Stimulated activated CD8-positive, alpha-beta memory T cell treated with anti-CD3 and anti-CD28 coated beads, Interleukin-4, amount 100 ng/mL, for 1 hour (primary cell): ENCODE measurements at places on chromosomes 2 and 18.

GRCh38 chr2:151730262-151730975 is 3.9 kb downstream of the NEB start:
- no peak for DNase-seq

DNA sequence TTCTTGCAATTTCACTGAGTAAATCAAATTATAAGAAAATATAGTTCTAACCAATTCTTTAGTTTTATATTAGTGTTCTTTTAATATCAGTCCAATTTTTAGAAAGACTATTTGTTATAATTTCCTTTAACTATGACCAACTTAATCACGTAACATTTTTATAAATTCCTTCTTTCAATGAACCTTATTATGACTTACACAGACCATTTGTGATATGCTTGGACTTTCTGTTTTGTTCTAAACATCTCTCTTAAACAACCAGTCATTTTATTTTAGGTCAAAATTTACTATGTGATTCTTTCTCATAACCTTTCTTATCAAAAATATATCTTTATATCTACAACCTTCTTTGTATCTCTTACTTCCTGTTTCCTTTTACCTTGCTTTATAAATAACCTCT is 39.5 kb upstream of the DYNAP start:
- DNase-seq: no peak

GRCh38 chr2:234245945-234246344 is 195.4 kb downstream of the SPP2 start:
- no peak for DNase-seq

DNA sequence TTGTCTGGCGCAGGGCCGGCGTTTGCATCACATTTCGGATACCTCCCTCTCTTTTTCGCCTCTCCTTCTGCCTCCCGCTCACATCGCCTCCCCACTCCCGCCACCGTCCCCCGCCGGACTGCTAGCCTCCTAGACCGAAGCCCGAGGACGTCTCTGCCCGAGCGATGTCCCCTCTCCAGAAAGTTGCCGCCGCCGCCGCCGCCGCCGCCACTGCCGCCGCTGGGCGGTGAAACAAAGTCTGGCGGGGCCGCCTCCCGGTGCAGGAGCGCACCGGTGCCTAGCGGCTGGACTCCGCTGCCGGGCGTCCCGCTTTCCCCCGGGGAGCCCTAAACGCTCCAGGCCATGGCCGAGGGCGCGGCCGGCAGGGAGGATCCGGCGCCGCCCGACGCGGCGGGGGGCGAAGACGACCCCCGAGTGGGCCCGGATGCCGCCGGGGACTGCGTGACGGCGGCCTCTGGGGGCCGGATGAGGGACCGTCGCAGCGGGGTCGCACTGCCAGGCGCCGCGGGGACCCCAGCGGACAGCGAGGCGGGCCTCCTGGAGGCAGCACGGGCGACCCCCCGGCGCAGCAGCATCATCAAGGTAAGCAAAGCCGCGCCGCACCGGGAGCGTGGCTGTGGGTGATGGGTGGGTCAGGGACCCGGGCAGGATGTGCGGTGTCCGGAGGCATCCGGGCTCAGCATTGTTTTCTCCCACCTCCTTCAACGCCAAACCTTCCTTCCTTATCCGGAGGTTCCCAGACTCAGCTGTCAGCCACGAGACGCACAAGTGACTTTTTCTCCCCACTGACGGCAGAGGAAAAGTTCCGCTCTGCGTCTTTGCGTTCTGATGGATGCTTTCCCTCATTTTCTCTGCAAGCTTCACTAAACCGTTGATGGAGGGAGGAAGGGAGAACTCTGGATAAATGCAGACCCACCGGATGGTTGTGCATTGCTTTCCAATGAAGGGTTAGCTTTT is 643 bp downstream of the PLCL1 start:
- no peak for DNase-seq

GRCh38 chr2:99957332-99958133 is 184.9 kb downstream of the AFF3 start:
- DNase-seq: no peak

- no peak for DNase-seq
These were observed 277.2 kb upstream of the TMEFF2 start for GRCh38 chr2:192471982-192472381.

GRCh38 chr2:134406311-134406710 is 152.4 kb downstream of the MGAT5 start:
- no peak for DNase-seq

DNA sequence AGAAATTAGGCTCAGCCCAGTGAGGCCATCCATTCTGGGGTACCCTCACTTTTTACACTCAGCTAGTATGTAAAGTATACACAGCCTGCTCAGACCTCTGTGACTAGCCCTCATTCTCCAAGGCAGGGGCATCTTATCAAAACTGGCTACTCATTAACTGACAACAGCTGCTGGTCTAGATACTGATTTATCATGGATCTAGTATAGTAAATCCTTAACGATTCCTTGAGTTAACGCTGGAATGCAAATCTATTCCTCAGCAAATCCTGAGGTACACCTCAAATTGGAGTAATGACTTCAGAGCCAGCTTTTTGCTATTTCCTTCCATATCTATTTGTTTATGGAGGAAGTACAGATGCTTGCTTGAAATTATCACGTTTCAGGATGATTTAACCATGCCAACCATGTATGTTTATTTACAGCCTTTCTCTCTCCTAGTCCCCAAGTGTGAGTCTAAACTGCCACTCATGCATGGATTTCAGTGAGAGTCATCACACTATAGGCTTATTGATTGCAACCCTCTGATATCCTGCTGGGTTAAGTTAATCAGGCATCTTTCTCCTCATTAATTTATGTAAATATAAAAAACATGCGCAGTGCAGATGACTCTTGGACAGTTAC is 70.2 kb upstream of the DOK6 start:
- DNase-seq: no peak

DNA sequence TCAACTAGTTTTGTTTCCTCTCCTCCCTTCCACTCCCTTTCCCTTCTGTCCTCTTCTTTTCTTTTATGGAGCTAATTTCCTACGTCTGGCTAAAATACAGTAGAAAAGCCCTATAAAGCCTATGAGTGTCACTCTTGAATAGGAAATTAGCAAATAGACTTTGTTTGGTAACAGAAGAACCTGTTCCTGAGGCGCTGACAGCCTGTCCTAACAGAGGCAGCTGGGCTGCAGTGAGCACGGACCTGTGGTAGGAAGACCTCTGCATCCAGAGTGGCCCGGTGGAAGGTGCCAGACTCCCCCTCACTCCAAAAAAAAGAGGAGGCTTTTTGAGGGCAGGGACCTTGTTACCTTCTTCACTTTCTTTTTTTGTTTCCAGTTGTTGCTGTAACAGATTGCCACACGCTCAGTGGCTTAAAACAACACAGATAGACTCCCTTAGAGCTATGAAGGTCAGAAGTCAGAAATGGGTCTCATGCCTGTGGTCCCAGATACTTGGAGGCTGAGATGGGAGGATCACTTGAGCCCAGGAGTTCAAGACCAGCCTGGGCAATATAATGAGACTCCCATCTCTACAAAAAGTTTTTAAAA is 81.2 kb upstream of the TXNDC2 start:
- DNase-seq: no peak

DNA sequence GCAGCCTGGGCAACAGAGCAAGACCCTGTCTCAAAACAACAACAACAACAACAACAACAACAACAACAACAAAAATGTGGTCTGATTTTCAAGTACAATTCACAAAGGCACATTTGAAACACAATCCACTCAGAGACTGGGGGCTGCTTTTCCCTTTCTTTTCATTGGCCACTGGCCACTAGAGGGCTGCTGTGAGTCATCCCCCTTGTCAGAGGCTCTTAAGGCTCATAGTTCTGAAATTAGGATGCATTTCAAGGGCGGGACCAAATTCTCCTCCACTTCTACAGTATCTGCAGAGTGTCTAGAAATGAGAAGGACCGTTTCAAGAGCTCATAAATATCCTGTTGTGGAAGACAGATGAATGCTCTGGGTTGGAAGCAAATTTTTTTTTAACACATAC is 285.4 kb downstream of the NRXN1 start:
- no peak for DNase-seq

DNA sequence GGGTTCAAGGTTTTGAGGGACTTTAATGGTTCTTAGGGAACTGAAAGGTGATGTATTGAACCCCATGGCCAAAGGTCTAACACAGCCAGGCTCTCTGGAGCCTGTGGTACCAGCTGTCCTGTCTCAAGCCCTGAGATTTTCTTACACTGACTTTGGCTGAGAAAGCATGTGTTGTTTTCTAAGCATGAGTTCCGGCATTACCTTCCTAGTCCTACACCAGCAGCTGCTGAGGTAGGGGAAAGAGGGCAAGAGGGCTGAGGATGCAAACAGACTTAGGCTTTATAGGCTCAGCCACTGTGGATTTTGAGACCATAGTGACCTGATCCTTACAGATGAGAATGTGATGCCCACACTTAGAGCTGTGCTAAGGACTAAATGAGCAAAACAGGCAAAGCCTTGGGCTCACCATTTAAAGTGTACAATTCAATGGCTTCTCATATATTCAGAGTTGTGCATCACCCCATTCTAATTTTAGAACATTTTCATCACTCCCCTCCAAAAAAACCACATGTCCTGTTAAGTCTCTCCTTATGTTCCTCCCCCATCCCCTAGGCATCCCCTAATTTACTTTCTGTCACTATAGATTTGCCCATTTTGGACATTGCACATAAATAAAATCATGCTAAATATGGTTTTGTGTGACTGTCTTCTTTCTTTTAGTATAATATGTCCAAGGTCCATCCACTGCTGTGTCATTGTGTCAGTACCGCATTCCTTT is 99.7 kb upstream of the OTOS start:
- no peak for DNase-seq

- no peak for DNase-seq
These were observed 7.8 kb upstream of the CCDC141 start for GRCh38 chr2:179057737-179058136.

DNA sequence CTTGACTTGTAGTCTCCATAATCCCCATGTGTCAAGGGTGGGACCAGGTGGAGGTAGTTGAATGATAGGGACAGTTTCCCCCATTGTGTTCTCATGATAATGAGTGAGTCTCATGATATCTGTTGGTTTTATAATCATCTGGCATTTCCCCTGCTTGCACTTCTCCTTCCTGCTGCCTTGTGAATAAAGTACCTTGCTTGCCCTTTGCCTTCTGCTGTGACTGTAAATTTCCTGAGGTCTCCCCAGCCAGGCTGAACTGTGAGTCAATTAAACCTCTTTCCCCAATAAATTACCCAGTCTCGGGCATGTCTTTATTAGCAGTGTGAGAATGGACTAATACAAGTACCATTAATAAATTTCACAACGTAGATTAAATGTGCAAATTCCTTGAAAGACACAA is 102.3 kb upstream of the EPB41L5 start:
- no peak for DNase-seq
